Epithelial cell of esophagus (primary cell): ENCODE measurements at places on chromosomes 5 and 9.

DNA sequence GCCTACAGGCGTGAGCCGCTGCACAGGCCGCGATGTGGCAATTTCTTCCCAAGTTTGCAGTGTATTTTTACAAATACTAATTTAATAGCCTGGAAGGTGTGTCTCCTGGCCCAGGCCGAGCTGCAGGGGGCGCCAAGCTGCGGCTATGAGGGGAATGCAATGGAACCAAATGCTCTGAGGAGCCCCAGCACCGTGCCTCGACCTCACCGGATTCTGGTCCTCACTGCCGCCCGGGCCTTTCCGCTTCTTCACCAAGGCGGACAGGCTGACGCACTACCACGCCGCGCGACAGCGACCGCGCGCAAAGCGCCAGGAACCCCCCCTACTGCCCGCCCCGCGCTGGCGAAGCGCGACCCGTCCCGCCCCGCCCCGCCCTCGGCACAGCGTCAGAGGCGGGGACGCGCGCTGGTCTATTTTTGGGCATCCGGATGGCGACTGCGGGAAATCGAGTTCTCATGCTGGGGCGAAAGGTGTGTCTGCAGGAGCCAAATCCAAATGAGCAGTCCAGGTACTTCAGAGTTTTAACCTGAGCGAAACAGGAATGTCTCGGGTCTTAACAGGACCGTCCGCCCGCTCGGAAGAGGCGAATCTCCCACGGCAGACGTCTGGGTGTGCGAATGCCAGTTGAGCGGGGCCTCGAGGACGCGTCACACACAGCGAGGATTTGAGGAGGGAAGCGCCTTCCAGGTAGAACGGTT is 31.7 kb upstream of the PRXL2C start:
- DNase-seq, result peak; percentile 74

- DNase-seq, result no peak
These were observed 480.1 kb upstream of the MPDZ start for GRCh38 chr9:13759551-13759950.

DNA sequence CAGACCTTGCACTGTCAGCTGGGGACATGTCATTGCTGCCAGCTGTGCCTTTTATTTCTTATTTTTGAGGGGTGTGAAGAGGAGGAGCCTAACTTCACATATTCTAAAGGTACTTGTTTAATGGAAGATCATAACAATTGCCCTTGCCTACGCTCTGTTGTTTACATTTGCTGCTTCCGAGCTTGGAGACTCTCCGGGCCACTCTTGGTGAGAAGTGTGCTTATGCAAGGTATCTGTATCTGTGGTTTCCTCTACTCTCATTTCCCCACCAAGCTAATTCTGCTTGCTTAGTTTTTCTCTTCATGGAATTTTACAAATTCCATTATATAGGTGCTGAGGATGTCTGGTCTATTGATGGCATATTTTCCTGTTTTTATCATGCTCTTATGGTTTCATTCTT is 105.3 kb downstream of the RASGRF2 start:
- no peak for DNase-seq

GRCh38 chr5:180291234-180291940 is 496 bp downstream of the MAPK9 start:
- DNase-seq, result no peak

DNA sequence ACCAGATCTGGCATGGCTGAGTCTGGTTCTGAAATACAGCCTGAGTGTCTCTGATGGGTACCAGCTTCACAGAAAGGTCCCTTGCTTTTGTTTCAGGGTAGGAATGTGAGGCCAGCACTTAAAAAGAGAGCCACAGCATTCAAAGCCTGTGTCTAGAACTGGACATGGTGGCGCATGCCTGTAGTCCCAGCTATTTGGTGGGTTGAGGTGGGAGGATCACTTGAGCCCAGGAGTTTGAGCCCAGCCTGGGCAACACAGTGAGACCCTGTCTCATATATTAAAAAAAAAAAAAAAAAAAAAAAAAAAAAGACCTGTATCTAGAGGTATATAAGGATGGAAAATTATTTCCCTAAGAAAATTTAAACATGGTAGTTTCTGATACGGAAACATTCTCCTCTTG is 202.3 kb downstream of the GAPVD1 start:
- DNase-seq, result no peak

DNA sequence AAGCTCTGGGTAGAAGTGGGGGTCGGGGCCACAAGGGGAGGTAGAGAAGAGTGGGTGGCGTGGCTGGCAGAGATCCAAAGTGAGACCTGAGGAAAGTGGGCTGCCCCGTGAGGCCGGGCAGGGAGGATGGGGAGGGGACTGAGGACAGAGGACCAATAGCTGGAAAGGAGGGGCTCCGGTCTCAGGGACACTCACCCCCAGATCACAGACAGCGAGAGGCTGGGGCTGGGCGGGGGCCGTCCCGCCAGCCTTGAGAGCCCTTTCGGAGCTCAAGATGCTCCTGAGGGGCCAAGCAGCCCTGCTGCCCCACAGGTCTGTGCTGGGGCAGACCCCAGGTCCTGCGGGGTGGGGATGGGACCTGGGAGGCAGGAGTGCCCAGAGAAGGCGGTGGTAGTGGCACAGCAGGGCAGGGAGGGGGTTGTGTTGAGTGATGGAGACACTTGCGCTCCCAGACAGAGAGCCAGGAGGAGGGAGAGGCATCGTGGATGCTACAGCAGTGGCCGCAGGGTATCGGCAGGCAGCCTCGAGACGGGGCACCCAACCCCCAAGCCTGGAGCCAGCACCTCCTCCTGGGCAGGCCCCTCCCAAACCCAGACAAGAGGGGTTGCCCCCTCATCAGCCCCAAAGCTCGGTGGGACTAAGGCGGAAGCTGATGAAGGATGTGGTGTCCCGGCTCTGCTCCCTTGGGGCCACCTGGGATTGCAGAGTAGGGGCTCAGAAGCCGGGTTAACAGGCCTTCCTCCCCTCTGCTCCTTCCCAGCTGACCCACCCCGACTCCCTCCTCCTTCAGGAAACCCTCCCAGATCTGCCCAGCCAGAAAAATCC is 3.4 kb downstream of the SARDH start:
- no peak for DNase-seq

- peak; percentile 14 for DNase-seq
These were observed 353.5 kb downstream of the FBXL17 start for GRCh38 chr5:108028412-108028811.

DNA sequence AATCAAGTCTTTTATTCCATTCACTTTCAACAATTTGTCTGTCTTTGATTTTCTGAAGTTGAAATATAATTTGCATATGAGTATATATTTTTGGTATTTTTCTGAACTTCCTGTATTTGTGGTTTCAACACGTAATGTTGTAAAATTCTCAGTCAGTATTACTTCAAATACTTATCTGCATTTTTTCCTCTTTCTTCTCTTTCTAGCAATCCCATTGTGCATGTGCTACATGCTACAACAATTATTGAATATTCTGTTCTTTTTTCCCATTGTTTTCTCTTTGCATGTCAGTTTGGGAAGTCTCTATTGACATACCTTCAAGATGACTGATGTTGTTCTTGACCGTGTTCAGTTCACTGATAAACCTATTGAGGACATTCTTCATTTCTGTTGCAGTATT is 5.6 kb upstream of the ANKRD18A start:
- DNase-seq, result peak; percentile 13

- DNase-seq, result peak; percentile 13
These were observed 71.4 kb downstream of the FBXO38 start for GRCh38 chr5:148455185-148455584.

DNA sequence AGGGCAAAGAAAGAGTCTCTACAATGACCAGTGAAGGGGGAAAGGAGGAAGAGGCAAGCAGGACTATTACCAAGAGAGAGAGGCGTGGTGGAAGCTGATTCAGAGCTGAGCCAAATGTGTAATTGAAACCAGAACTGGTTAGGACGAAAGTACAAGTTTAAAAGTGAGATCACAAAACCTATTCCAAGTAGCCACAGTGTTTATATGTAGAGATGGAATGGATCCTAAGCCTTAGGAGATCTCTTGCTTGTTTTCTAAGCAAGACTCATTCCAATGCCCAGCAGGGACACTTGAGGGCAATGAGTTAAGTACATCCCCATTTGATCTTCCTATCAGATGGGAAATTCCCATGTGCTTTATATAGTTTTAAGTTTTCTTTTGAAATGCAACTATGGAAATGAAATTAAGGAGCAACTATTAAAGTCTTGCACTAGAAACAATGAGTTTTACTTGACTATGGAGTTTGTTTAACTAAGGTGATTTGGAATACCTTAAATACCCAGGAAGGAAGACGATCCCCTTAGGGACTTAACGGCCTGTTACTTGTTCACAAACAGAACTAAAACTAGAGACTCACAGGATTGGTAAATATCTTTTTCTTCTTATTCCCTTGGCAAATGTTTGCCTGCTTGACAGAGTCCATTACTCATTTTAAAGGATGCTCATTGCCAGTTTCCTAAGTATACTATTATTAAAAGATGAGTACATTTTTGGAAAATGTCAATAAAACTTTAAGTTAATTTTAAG is 51.1 kb upstream of the SNX2 start:
- DNase-seq, result peak; percentile 88

DNA sequence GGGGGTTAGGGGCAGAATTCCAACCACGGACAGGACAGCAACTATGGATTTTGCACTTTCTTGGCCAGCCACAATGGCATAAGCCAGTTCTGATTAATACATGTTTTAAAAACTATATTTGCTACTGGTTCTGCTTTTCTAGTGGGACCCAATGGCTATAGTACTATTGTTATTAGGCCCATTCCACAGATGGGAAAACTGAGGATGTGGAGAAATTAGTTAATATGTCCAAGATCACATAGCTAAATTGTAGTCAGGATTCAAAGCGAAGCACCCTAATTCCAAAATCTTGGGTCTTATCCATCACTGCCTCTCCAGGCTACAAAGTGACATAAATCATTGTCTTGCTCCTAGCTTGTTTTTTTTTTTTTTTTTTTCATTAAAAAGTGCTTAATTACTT is 133.9 kb downstream of the PJA2 start:
- DNase-seq, result no peak

GRCh38 chr9:130864541-130864940 is 29.5 kb downstream of the ABL1 start:
- no peak for DNase-seq
